T-helper 2 cell (primary cell): ENCODE measurements at places on chromosomes 5 and 9.
A peak's percentile ranks its signal among the peaks of the same experiment; 100 is the strongest.

DNA sequence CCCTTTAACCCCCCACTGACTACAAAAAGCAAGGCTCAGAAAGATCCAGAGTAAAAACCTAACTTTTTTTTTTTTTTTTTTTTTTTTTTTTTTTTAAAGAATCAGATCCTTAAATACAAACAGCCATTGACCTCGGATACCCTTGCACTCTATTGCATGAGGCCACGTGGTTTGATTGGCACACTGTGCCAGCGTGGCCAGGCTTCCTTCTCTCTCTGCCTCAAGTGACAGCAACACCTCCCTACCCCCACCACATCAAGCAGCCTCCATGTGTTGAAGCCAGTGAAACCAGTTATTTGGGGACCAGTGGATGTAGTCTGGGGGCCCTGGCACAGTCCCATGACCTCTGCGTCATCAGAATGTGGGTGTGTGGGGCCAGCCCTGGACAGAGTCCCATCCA, 71.4 kb downstream of the OTULIN start:
- no peak for DNase-seq

DNA sequence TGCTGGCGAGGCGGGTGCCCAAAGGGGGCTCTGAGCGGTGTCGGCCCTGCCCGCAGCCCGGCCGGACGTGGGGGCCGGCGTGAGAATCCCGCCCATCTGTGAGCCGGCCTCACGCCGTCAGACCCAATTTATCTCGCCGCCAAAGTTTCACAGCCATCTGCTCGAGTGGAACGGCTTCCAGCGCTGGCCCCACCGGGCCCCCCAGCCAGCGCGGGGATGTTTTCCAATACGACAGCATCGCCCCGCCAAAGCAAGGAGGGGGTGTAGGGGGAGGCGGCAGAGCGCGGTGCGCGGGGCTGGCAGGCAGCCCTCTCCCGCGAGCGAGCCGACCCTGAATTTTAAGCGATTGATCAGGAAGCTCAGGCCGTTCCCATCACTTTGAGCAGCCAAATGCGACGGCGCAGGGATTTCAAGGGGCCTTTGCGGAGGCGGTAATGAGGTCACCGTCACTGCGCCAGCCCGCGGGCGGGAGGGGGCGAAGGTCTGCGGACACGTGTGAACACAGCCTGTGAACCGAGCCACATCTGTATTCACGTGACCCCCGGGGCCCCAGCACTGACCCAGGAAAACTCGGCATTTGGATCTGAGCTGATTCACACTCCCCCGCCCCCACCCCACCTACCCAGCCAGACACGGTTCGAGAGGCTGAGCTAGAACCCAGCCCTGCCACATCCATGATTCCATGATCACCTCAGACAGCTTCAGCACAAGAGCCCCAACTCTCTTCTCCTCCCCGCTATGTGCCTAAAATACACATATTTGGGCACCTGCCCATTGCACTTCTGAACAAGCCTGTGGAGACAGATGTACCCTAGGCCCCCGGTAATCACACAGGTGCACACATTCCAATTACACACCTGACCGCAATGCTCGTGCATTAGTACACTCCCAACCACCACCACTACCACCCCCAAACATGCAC, 47.8 kb upstream of the PSD2 start:
- DNase-seq: peak; percentile 56

DNA sequence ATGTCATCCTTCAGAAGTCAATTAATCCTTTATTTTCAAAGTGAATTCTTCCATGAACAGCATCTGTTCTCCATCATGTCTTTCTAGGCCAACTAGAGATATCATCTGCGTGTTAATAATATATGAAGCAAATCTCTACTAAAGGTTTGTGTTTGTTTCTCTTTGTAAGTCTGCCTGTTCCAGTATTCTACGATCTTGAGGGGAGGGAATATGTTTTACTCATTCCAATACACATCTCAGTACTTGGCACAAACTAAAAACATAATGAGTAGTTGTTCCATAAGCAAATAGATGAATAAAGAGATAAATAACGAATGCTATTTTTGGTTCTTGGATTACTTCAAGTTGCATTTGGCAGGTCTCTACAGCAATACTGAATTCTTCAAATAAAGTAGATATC, 470.7 kb upstream of the GRIN3A start:
- DNase-seq: no peak

GRCh38 chr5:108398964-108399363, 17.1 kb upstream of the FBXL17 start:
- no peak for DNase-seq

DNA sequence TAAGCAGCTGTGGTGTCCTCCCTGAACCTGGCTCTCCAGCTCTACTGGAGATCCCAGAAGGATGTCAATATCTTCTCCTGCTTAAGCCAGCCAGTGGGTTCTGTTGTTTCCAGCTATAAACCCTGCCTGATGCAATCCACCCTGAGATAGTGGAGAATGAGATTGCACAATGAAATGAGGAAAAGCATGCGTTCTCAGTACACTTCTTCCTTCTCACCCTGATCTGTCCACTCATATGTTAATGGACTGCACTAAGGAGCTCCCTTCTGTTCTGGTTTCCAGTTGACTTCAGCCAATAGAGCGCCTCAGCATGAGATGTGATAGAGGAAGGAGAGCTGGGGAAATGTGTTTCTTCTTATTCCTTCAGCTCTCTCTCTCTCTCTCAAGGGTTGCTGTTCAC, 40.0 kb upstream of the CDH6 start:
- no peak for DNase-seq
